SK-N-SH (cell line): ENCODE measurements at places on chromosomes 2 and 18.

DNA sequence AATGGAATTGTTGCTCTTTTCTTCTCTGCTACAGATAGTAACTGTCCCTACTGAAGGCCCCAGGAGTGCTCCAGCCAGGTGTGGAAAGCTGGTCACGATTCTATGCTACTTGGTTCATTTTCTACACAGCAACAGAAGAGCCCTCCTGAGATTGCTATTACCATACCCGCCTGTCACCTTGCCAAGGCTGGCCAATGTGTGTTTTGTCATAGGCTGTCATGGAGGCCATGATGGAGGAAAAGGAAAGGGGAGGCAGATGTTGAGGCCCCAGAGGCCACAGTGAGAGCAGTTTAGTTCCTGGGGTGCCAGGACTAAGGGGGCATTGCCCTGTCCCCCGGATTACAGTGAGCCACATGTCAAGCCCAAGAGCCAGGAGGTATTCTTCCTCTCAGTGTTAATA is 952 bp downstream of the ELMOD3 start:
- DNase-seq, result no peak

DNA sequence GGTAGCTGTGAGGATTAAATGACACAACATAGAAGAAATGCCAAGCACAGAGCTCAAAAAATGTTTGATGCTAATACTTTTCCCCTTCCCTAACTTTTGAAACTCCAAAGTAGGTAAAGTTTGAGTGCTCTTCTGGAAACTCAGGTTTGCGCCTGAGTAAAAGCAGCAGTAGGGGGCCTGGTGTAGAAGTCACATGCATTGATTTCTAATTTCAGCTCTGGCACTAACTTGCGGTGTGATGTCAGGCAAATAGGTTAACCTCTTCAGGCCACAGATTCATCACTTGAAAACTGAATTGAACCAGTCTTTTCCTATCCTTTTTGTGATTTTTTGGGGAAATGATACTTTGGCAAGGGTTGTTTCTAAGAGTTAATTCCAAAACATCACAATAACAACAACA is 27.2 kb downstream of the LHCGR start:
- DNase-seq, result no peak

- DNase-seq, result no peak
Observed at GRCh38 chr18:10289951-10290637, 164.3 kb upstream of the APCDD1 start.

DNA sequence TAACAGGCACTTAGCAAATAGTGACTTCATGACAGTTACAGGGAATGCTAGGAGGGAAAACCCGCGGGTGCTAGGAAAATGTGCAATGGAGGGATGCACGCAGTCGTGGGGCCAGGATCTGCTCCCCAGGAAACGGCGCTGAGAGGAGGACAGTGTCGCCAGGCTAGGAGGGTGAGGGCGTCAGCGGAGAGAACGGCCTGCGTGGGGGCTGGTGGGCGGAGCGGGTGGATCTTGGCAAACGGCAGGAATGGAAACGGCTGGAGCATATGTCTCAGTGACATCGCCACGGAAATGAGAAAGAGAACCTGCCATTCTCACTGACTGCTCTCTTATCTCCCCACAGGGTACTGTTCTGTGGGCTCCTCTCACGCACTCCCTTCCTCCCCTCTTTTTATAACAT is 478.5 kb upstream of the ID2 start:
- peak; percentile 56 for DNase-seq

DNA sequence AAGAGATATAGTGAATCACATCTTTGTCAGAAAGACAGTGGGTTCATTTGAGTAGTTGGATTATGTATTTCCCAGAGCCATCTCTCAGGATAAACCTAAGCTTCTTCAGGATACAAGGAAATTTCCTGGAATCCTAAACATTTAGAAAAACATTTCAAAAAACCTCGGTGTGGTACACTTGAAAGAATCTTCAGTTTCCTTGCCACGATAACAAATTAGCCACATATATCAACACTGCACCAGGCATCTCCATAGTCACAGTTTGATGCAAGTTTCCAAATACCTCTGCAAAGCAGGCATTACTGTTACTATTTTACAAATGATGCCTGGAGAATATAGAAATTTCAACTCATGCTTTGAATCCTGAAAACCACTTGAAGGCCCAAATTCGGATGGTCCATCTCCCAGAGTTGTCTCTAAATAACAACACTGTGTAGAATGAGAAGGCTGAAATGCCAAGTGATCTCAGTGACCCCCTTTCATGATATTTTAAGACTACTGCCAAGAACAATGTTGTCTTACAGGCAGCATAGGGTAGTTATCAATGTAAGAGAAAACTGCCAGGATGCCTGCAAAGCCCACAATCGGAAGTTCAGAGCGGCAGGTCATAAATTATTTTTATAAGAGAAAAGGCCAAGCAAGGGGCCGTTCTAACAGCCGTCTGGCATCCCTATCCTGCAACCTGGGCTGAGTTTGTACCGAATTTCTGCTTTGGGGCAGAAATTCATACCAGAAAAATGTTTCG is 307.9 kb downstream of the TXNL1 start:
- no peak for DNase-seq

- DNase-seq, result no peak
Observed at GRCh38 chr2:73640511-73640911, 1.7 kb downstream of the NAT8 start.

DNA sequence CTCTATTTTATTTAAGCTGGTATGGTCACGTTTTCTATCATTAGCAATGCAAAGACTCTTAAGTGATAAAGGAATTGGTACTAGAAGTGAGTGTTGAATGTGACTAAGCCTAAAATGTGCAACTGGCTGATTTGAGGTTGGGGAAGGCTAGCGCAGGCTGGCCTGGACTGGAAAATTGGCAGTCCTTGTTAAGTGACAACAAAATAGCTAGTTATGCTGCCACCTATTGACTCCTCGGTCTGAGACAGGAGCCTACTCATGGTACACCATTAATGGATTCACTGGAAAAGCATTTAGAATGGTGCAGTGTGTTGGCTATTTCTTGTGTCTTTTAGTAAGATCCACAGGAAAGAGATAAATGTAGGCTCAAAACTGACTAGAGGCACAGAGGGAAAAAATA is 5.7 kb upstream of the WIPF1 start:
- peak; percentile 36 for DNase-seq
